ENCODE measurements at places on chromosomes 7 and 10.

DNA sequence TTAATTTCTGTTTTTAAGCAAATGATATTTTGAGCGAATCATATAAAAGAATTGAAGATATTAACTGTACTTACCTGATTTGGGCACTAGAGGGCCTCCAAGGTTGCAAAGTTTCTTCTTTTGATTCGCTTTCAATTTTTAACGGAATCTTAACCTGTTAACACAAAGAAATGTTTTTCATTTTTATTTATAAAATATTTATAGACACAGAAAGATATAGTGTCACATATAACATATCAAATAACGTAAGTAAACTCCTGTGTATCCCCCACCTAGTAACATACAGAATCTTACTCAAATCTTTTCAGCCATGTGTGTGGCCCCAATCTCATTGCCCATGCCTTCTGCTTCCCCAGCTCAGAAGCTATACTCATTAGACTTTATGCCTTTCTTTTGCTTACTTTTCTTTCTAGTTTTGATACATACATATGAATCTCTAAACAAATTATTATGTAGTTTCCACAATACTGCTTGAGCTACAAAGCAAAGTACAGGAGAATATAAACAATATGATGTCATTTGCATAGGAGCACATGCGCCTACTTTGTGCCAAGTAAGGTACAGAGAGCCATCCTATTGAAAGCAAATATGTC is 49.5 kb upstream of the ZPBP start:
- peak; percentile 61 for DNase-seq

DNA sequence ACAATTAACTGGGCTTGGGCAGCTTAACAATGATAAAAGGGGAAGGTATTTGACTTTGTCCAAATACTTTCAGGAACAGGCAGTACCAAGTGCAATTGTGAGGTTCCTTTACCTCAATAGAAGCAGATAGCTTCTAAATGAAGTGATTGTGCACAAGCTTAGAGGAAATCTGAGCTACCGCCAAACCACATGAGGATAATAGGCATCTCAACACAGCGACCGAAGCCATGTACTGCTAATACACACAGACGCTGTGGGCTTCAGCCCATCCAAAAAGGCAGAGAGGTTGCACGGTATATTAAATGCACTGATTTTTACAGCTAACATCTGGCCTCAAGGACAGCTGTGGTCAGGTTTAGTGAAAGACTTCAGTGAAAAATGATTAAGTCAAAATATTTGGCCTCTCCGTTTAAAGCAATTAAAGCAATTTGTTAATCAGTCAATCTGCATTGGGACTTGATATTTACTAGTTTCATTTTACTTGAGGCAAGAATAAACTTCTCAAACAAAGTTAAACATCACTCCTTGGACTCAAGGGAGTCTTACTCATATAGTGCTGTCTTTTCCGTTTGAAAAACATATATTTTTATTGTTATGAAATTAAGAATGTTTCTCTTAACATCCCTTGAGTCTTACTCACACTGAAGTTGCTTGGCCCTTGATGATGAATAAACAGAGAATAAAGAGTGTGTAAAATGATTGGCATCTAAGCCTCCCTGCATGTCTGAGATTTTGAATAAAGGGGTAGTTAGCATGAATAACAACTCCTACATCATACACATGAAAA is 306.3 kb downstream of the C7orf25 start:
- no peak for DNase-seq

GRCh38 chr10:5373891-5374611 is 9.3 kb downstream of the UCN3 start:
- DNase-seq: no peak

DNA sequence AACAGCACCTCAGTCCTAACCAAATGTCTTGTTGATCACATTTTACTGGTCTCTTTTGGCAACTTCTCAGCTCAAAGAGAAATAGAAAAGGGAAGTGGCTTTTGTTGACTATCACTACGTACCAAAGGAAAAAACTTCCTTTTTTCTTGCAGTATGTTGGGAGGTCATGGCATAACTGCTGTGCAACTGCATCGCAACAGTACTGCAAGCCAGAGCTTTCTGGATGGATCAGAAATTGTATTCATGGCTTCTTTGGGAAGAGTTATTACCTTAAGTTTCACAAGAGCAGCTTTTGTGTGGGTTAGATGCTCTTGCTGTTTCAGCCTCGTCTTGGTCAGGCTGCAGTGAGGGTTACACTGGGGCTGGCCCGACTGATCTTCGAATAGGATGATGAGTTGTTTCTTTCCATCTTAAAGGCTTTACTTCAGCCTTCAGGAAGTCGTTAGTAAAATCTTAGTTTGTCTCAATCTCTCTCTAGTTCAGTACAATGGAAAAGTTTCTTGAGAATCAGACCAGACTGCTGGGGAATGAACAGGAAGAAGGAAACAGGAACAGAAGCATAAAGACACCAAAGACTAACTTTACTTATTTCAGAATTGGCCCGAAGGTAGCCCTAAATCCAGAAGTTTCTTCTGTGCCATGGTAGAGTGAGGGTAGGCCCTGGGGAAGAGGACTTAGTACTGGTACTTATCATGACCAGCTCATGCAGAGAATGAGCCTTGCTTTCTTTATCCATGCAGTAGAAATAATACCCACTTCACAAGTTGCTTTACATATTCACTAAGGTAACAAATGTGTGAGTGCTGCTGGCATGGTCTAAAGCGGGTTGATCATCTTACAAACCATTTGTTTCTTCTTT is 153.6 kb downstream of the CELF2 start:
- DNase-seq: peak; percentile 76

DNA sequence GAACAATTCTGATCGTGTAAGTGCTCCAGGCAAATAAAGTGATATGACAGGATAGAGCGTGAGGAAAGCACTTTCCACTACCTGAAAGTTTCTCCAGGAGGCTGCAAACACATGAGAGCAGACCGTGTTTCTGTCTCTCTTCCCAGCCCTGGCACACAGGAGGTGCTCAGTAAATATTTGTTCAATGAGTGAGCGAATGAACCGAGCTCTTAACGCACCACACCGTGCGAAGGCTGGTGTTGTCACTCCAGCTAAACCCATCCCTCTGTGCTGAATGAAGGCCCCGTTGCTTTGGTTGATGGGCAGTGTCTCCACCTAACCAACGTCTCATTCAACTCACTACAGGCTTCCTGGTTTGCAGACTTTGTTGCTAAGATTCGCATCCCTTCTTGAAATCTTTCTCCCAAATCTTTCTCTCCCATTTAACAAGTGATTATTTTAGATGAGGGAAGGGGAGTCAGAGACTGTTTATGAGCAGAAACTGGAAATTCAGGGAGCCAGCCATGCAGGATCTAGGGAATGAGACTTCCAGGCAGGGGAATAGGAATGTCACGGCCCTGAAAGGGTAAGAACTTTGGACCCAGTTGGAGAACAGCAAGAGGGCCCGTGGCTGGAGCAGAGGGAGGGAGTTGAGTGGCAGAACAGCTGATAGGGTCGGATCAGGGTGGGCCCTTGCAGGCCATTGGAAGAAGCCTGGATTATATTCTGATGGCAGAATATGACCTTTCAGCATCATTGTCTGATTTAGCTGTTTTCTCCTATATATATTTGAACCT is 282.6 kb downstream of the CAMK1D start:
- no peak for DNase-seq

DNA sequence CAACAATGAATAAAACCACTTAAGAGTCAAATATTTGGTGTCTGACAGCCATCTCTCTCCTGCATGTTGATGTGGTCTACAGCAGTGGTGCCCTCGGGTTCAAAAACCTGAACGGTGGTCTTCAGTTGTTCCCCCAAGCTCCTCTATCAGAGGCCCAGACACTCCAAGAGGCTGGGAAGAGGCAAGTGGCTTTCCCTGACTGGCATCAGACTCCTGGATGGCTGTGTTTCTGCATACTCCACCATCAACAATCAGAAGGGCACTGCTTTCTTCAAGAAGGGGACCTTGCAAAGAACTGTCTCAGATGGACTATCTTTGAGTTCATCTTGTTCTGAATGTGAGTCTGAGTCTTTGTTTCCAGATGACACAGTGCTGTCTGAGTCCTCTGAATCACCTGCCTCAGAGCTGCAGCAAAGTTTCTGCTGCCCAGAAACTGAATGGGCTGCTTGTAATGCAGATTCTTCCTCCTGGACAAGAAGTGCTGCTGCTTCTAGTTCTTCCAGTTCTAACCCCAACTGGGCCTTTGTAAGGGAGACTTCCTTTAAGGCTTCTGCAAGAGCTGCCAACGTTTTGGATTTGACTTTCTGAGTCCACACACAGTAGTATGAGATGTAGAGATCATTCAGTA is 5.9 kb upstream of the SGMS1 start:
- peak; percentile 72 for DNase-seq

DNA sequence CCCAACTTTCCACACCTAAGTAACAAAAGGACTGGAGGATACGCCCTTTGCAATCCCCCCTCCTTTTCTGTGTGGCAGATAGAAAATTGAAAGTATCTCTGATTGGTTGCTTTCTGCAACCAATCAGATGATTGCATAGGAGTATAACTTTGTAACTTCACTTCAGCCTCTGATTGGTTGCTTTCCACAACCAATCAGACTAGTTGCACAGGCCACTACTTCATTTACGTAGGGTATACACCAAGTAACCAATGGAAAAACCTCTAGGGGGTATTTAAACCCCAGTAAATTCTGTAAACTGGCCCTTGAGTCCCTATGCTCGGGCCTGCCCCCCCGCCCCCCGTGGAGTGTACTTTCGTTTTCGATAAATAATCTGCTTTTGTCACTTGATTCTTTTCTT is 1080.4 kb downstream of the CNTNAP2 start:
- DNase-seq: no peak

GRCh38 chr10:5752301-5752871 is 60.8 kb downstream of the GDI2 start:
- DNase-seq: no peak

DNA sequence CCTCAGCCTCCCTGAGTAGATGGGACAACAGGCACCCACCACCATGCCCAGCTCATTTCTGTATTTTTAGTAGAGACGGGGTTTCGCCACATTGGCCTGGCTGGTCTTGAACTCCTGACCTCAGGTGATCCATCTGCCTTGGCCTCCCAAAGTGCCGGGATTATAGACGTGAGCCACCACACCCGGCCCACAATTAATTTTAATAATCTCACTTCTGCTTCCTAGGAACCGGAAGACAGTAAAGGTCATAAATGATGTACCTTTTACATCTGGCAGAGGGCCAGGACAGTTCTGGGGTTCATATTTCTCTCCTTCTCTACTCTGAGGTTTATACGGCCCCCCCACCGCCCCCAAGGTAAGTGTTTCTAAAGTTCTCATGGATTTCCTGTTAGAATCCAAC is 31.2 kb upstream of the AOAH start:
- no peak for DNase-seq

DNA sequence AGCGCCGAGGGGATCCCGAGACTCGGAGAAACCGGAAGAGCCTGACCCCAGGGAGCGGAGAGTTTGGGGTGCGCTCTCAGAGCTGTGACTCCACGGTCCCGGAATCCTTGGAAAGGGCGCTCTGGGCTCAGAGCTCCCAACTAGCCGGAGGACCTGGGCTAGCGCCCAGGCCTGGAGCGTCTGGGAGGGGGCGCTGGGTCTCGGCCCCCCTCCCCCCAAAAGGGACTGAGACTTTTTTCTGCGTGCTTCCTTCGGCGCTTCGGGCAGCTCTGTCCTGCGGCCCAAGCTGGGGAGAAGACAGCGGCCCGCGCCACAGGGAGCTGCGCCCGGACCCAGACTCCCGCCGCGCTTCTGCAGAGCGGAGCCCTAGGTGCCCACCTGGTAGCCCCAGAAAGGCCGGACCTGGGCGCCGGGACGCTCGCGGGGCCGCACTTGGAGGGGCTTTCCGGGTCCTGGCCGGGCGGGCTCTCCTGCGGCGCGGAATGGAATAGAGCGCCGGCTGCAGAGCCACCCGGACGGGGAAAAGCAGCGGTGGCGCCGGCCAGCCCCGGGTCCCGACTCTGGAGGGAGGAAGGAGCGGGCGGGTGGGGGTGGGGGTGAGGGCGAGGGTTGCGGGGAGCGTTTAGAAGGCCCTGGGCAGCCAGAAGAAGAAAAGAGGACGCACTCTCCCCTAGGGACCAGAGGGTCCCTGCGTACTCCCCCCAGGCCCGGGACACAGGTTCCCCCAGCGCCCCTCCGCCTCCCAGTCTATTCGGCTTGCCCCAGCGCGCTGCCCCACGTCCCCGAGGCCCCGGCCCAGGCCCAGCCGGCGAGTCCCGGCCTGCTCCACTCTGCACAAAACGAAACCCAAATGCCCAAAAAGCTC is 4.7 kb downstream of the ZNF503 start:
- DNase-seq: no peak

- no peak for DNase-seq
These were observed 19.6 kb downstream of the GRID1 start for GRCh38 chr10:86346799-86347665.

DNA sequence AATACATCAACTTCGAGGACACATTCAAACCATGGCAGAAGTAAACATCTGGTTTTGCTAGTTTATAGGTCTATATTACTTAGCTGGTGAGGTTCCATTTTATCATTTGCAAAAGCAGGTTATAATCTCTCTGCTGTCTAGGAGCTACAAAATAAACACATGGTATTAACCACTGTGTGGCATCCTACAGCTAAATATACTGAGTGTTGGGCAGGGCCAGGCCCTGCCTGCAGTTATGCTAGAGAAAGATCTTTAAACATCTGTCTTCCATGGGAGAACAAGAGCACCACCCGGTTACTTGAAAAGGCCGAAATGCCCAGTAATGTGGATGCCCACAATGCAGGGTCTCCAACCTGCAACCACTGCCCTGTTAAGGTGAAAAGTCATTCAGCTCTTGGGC is 20.6 kb upstream of the FKBP9 start:
- no peak for DNase-seq

DNA sequence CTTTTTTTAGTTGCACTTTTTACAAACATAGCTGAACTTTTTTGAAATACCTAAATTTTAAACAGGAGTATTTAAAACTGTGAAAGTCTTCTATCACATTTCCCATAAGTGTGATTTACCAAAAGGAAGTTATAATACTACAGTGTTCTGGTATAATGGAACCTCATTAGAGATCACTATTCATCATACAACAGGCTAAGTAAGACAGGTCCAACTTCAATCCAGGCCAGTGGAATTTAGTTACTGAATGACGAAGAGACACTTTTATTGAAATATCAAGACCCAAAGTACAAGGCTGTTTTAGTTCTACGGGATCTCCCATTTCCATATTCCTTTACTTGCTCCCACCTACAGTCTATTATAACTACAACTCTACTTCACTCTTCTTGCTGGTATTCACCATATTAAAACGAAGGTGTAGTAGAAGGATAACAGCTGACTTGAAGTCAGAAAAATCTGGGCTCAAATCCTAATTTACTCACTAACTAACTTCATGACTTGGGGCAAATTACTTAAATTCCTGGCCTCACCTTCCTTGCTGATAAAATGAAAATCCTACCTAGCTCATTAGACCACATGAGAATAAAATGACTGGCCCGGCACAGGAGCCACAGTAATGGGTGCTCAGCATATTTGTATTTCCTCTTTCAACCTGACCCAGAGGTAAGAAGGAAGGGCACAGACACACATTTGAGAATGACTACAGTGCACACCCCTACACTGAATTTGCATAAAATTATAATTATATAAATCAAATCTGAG is 21.6 kb downstream of the GPAM start:
- no peak for DNase-seq

DNA sequence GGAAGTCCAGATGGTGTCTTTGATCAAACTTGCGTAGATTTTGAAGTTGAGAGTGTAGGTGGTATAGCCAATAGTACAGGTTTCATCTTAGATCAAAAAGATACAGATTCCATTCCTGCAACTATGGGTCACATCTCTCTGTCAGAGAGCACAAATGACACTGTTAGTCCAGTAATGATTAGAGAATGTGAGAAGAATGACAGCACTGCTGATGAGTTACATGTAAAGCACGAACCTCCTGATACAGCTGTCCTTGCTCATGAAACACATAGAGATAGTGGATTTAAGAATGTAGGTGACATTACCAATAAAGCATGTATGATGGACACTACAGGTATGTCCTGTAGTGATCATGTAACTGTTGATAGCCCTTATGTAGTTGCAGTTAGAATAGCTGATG is 59.1 kb downstream of the LOXL4 start:
- DNase-seq: no peak

All from activated CD4-positive, alpha-beta T cell treated with anti-CD3 and anti-CD28 coated beads, Interleukin-2, Interleukin-4, amounts not matched to agents 100 ng/mL and 50 ng/mL, durations not matched to agents 16 hours and 8 hours (primary cell).